ENCODE measurements at places on chromosomes 7 and 10. TPM values are rescaled to one million over a fixed set of nuclear protein-coding genes. Genes with fewer than 3 reads are reported as not detected.

The TMEM196 gene
- 0.55 TPM for total RNA-seq

The AOC1 gene
- not detected for total RNA-seq

The ACTR3C gene
- total RNA-seq = 0.61 TPM

The HOXA10 gene
- total RNA-seq = not detected

The AIFM2 gene
- total RNA-seq = 2.8 TPM

The AS3MT gene
- total RNA-seq = 10.4 TPM

The AGAP9 gene
- 12.8 TPM for total RNA-seq

The OR6B1 gene
- total RNA-seq = not detected

The SFTPA1 gene
- not detected for total RNA-seq

The DHTKD1 gene
- total RNA-seq = 56.1 TPM

The WBP1L gene
- total RNA-seq = 21.2 TPM

The HTR5A gene
- total RNA-seq = not detected

The COL1A2 gene
- 110 TPM for total RNA-seq

The SLC29A3 gene
- 5.3 TPM for total RNA-seq

The C10orf67 gene
- total RNA-seq = 0.33 TPM

The MRLN gene
- total RNA-seq = not detected

The IGFBP3 gene
- total RNA-seq = 40.2 TPM

The AQP1 gene
- 0.48 TPM for total RNA-seq

The TPK1 gene
- total RNA-seq = 4.0 TPM

The WNT8B gene
- total RNA-seq = 3.8 TPM

The GJC3 gene
- 0.28 TPM for total RNA-seq

The OR2A42 gene
- not detected for total RNA-seq
